ENCODE measurements at places on chromosomes 16 and 17.

- no peak for DNase-seq
Measured at GRCh38 chr17:36204724-36205500, 6.0 kb upstream of the CCL4L2 start.

DNA sequence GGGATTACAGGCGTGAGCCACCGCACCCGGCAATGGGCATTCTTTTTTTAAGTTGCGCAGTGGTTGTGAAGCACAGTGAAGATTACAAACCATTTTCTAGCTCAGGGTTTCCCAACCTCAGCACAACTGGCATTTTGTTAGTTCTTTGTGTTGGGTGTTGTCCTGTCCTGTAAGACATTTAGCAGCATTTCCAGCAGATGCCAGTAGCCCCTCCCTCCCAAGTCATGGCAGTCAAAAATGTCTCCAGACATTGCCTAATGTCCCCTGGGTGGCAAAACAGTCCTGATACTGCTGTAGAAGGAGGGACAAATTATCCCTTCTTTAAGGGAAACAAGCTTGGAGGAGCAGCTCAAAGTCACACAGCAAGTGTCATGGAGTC is 15.6 kb downstream of the PLK1 start:
- DNase-seq = no peak

GRCh38 chr17:55964191-55964590 is 189.1 kb upstream of the ANKFN1 start:
- DNase-seq = no peak

DNA sequence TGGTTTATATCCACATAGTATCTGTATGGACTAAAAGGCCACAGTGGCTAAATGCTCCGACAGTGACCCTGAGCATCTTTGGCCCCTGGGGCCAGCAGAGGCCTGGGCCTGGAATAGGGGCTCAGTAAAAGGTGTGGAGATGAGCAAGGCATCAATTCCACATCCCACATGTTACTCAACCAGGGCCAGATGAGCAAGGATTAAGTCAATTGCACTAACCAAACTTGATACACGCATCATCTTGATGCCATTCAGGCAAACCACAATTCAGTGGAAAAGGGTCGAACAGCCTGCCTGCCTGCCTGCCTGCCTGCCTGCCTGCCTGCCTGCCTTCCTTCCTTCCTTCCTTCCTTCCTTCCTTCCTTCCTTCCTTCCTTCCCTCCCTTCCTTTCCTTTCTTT is 53.5 kb upstream of the DNAJA2 start:
- DNase-seq = no peak

DNA sequence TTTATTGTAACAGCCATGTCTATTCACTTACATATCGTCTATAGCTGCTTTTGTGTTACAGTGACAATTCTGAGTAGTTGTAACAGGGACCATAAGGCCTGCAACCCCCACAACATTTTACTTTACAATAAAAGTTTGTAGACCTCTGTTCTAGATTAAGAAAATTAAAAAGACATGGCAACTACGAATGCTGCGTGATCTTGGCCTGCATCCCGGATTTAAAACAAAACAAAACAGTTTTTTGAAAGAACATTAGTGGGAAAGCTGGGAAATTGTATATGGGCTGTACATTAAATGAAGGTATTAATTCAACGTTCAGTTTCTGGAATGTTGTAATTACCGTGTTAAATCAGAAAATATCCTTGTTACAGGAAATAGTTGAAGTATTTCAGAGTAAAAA is 64.1 kb downstream of the RMI2 start:
- no peak for DNase-seq

DNA sequence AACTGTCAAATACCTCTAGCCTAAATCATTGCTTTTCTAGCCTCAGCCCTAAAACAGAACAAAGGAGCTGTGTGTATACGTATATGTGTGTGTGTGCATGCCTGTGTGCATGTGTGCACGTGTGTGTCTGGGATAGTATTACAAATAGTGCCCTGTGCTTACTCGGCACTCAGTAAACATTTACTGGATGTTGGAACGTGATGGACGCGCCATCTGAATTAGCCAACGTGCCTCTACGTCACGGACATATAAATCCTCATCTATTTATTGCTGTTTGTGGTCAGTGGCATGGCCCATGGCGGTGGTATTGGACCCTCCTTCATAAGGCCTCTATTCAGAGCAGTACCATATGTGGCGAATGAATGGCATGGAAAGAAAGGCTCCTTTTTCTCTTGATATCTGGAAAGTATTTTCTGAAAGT is 37.5 kb downstream of the WWP2 start:
- no peak for DNase-seq

- DNase-seq = no peak
Measured at GRCh38 chr16:8063159-8063558, 527.2 kb downstream of the TMEM114 start.

- DNase-seq = no peak
Measured at GRCh38 chr17:63399316-63399715, 46.8 kb downstream of the CYB561 start.

GRCh38 chr16:82991410-82991809 is 364.6 kb downstream of the CDH13 start:
- DNase-seq = no peak

DNA sequence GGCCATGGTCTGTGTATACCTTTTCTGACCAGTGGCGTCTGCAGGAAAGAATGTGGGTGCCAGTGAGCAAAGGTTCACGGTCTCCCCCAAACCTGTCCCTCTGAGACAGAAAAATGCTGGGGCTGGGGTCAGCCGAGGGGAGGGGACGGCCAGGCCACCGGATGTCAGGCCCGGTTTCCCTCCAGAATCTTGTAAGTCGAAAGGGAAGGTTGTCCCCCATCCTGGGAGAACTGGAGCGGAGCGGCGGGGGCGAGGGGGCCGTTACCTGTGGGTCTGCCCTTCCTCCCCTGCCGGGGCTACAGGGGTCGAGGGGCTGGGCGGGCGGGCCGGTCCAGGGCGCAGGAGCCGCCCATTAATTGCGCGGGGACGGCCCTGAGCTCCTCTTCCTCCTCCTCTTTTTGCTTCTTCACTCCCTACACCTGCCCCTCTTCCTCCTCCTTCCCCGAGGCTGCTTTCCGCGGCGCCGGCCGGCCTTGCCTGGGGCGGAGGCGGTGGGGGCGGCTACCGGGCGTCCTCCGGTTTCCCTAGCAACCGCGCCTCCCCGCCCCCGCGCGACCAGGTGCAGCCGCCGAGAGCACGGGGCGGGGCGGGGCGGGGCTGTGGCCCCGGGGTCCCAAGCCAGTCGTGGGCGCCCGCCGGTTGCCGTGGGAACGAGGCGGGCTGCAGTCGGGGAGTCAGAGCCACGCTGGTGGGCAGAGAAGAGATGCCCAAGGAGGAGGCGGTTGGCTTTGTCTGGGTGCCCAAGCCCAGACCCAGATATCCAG is at the start of gene MARCHF10:
Gene MARCHF10, minus strand, starts transcription at position 503 of the 764 bp plus-strand sequence. CDS start 6,579 bp downstream, outside the sequence.
- no peak for DNase-seq

- DNase-seq = no peak
Measured at GRCh38 chr17:42321555-42321954, 33.3 kb downstream of the STAT5A start.

GRCh38 chr17:72714357-72714966 is 378.0 kb downstream of the SLC39A11 start:
- DNase-seq = no peak

DNA sequence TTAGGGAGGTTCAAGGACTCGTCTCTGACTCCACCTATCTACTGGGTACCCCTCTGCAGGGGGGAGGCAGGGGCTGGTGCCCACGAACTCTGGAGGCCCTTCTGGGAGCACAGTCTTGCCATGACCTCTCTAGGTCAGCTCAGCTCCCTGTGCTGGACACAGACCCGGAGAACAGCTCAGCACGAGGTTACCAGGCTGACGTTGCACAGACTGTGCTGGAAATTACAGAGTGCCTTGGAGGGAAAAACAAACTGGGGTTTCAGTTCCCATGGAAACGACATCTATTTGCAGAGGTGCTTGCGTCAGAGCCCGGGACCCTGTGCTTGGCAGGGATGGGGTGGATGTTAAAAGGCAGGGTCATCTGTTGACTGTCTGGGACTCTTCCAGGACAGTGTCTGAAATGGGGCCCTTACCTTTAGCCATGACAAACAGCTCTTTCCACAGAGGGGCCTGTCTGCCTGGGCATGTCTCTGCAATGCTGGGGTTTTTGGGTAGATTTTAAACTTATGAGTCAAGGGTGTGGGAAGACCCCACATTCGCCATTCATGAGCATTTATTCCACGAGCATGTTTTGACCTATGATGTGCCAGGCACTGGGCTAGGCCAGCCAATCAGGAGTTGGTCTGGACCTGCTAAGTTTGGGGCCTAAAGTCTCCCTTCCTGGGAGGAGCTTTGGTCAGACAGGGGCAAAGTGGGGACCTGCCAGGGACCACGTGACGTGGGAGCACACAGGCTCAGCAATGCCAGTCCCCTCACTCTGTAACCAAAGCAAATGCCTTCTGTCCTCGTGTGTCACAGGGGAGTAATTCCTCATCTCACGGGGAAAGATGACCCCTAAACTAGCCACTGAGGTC is 22.5 kb downstream of the CCR7 start:
- DNase-seq = peak; percentile 64

GRCh38 chr16:68487203-68487514 is 38.9 kb upstream of the SMPD3 start:
- no peak for DNase-seq

DNA sequence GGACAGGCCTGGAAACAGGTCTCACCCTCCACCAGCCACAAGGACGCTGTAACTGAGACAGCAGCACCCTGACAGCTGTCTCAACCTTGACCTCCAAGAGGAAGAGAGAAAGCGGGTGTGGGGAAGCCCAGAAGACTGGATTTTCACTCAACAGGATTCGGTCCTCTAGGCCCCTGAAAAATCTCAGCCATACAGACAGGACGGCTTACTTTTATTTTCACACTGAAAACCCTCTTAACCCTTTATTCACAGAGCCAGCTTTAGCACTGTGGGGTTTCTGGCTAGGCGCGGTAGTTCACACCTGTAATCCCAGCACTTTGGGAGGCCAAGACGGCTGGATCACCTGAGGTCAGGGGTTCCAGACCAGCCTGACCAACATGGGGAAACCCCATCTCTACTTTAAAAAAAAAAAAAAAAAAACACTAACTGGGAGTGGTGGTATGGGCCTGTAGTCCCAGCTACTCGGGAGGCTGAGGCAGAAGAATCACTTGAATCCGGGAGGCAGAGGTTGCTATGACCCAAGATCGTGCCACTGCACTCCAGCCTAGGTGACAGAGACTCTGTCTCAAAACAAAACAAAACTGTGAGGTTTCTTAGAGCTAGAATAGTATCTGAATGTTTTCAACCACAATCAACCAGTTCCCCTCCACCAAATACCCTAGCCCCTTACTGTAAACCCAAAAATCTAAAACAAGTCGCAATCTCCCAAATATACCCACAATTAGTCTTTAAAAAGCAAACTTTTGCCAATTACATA is 5.3 kb downstream of the ANKRD11 start:
- peak; percentile 52 for DNase-seq

GRCh38 chr16:70345840-70346239 is 863 bp upstream of the DDX19A start:
- no peak for DNase-seq

- DNase-seq = no peak
Measured at GRCh38 chr17:65228287-65228686, 91.1 kb downstream of the RGS9 start.

GRCh38 chr17:9330611-9331271 is 244.9 kb downstream of the STX8 start:
- no peak for DNase-seq

GRCh38 chr16:12558641-12559040 is 245.0 kb downstream of the CPPED1 start:
- DNase-seq = no peak

DNA sequence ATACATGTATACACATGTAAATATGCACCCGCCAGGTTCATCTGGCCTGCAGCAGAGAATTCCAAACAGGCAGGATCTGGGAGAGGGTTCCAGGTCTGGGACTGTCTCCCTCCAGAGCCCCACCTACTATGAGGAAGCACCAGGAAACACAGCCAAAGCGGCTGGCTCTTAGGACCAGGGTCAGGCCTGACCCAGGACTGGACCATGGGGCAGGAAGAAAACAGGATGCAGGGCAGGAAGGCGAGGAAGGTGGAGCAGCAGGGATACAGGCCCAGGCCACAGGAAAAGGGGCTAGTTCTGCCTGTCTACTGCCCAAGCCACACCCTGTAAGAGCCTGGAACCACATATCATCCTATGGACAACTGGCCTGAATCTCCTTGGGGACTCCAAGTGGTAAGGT is 2.2 kb downstream of the HID1 start:
- no peak for DNase-seq

DNA sequence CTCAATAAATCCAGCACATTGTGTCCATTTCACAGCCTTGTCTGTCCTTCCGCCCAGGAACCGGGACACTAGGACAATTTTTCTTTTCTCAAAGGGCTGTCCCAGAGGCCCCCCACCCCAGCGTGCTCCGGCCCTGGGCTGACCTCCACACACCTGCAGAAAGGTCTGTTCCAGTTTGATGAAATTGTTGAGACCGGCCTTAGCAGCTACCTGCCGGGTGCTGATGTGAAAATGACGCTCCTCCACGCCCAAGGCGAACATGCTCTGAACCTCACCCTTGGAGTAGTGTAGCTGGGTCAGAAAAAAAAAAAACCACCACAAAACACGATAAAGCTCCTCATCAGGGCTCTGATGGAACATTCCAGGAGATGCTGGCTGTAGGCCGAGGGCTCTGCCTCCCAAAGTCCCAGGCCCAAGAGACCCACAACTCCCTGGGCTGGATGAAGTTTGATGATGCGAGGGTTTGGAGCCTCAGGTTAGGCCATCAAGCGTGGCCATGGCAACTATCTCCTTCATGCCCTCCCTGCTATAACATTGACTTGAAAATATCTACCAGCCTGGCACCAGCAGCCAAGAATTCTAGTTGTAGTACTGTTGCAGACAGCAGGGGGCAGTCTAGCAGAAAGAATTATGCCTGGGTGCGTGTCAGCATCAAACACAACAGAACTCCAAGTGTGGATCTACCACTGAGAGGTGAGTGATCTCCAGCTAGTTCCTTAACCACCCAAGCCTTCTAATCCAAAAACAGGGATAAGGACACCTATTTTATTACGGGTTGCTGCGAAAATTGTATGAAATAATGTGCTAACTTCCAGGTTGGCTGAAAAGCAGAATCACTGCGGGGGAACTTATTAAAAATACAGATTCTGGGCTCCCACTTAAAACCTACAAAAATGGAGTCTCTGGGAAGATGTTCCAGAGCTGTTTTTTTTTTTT is 62.1 kb downstream of the RMI2 start:
- DNase-seq = peak; percentile 76

GRCh38 chr16:83967838-83968305 is at the start of gene NECAB2:
Gene NECAB2 (plus strand): TSS chr16:83968244. CDS start chr16:83968649, 405 bp downstream.
- no peak for DNase-seq

Measured in CD4-positive, alpha-beta T cell treated with Interleukin-10 for 1 hour (primary cell).